ENCODE measurements at places on chromosomes 11 and 22. TPM values are rescaled to one million over a fixed set of nuclear protein-coding genes. Genes with fewer than 3 reads are reported as not detected.

- no peak overlapping the region for H3K4me3 ChIP-seq
- H3K27ac ChIP-seq, result no peak overlapping the region
- H3K4me1 ChIP-seq, result no peaks in the 10 kb centered on the region
- no peaks in the 10 kb centered on the region for H3K36me3 ChIP-seq
- no peak for DNase-seq
These were observed 49.1 kb downstream of the C11orf91 start for GRCh38 chr11:33651555-33651954.

DNA sequence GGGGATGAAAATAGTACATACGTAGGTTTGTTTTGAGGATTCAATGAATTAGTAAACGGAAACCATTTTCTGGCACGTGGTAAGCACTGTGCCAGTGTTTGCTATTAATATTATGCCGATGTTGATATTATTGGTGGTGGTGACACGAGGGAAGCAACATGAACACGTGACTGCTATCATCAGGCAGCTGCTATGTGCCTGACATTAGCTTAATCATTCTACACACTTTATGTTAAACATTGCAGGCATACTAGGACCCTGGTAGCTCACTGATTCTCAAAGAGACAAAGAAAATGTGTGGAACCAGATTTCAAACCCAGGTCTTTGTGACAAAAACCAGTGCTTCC, 656 bp downstream of the SRRD start:
- peak overlapping the region; percentile 99 for H3K4me3 ChIP-seq
- DNase-seq, result no peak
- peaks cover 25% of the 10 kb centered on the region for H3K36me3 ChIP-seq
- no peaks in the 10 kb centered on the region for H3K27me3 ChIP-seq
- peaks cover 60% of the 10 kb centered on the region for H3K4me1 ChIP-seq

GRCh38 chr11:100240025-100240539, 447.0 kb upstream of the ARHGAP42 start:
- no peak overlapping the region for H3K4me3 ChIP-seq
- H3K4me1 ChIP-seq, result no peaks in the 10 kb centered on the region
- no peaks in the 10 kb centered on the region for H3K27me3 ChIP-seq
- no peak overlapping the region for H3K27ac ChIP-seq
- no peak for DNase-seq
- no peaks in the 10 kb centered on the region for H3K36me3 ChIP-seq

GRCh38 chr22:30564761-30565119, 9.7 kb downstream of the GAL3ST1 start:
- H3K4me3 ChIP-seq, result no peak overlapping the region
- no peaks in the 10 kb centered on the region for H3K4me1 ChIP-seq
- DNase-seq, result no peak
- no peaks in the 10 kb centered on the region for H3K27me3 ChIP-seq

GRCh38 chr22:25112538-25113253, 87.0 kb upstream of the CRYBB3 start:
- no peaks in the 10 kb centered on the region for H3K27me3 ChIP-seq
- DNase-seq, result no peak
- peaks cover 36% of the 10 kb centered on the region for H3K4me1 ChIP-seq
- no peaks in the 10 kb centered on the region for H3K36me3 ChIP-seq
- H3K27ac ChIP-seq, result peak overlapping the region; percentile 34

GRCh38 chr22:45923835-45924234, 53.1 kb downstream of the WNT7B start:
- no peak overlapping the region for H3K4me3 ChIP-seq
- H3K4me1 ChIP-seq, result peaks cover 12% of the 10 kb centered on the region
- H3K27me3 ChIP-seq, result no peaks in the 10 kb centered on the region
- H3K27ac ChIP-seq, result no peak overlapping the region

DNA sequence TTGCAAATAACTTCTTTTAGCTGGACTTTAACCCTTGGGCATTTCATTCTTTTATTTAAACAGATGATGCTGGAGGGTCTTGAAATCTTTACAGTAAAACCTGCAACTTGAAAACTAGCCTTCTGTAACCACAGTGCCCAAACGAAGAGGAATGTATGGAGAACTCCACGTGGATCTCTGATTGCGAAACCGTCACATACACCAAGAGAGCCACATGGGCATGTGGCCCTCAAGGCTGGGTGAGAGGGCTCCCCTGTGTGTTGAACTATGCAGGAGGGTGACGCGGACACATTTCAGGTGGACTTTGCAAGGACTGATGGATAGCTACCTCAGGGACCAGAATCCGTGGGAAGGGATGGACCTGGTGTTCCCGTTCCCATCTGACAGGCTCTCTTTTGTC, 30.6 kb downstream of the FAM118A start:
- no peak overlapping the region for H3K4me3 ChIP-seq
- no peaks in the 10 kb centered on the region for H3K27me3 ChIP-seq
- H3K4me1 ChIP-seq, result peaks cover 22% of the 10 kb centered on the region
- peaks cover 34% of the 10 kb centered on the region for H3K36me3 ChIP-seq
- H3K27ac ChIP-seq, result no peak overlapping the region
- no peak for DNase-seq

- H3K4me3 ChIP-seq, result no peak overlapping the region
- no peak overlapping the region for H3K27ac ChIP-seq
- H3K27me3 ChIP-seq, result no peaks in the 10 kb centered on the region
- H3K36me3 ChIP-seq, result no peaks in the 10 kb centered on the region
- peaks cover 8% of the 10 kb centered on the region for H3K4me1 ChIP-seq
- no peak for DNase-seq
These were observed 235.9 kb upstream of the ARHGAP20 start for GRCh38 chr11:110948112-110948511.

DNA sequence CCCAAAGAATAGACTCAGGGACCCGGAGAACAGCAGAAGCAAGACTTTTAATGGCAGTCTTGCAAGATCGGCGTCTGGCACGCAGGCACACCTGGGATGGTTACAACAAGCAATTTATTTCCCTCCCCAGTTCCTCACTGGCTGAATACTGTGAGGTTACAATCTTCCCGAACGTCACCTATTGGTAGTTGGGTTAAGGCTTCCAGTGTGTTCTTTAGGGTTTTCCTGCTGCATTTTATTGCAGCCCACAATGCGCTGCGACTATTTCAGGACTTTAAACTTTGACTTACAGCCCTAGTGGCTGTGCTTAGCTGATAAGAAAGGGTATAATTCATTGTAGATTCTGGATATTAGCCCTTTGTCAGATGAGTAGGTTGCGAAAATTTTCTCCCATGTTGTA, 11.5 kb upstream of the TRIM68 start:
- H3K4me1 ChIP-seq, result no peaks in the 10 kb centered on the region
- no peak overlapping the region for H3K27ac ChIP-seq
- no peaks in the 10 kb centered on the region for H3K27me3 ChIP-seq

DNA sequence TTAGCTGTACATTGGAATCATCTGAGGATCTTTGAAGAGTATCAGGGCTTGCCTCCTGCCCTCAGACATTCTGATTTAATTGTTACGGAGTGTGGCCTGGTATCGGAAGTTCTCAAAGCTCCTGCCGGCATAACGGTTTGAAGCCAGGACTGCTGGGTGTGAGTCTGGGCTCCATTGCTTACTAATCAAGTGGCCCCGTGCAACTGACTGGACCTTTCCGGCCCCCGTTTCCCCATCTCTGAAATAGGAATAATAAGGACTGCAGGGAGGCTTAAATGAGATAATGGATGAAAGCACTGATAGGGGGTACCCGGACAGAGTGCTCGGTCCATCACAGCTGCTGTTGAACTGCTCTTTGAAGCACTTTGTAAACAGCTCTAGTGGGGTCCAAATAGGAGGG, 1.7 kb downstream of the PLEKHB1 start:
- H3K27me3 ChIP-seq, result no peaks in the 10 kb centered on the region

DNA sequence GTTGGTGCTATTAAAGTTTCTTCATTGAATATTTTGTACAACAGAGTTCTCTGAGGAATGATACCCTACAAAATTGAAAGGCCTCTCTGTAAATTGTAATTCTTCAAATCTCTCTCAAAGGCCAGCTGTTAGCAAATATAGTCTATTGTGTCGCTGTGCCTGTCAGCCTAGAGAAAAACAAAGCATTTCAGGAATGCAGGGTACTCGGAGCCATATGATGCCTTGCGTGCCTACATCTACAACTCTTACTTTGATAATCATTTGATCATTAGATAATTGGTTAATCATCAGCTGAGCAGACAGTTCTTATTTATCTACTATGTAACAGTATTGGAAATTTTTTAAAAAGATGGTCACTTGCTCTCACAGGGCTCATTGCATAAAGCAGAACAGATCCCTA, 67.3 kb downstream of the RNF169 start:
- H3K4me3 ChIP-seq, result no peak overlapping the region
- DNase-seq, result no peak
- H3K4me1 ChIP-seq, result no peaks in the 10 kb centered on the region
- no peak overlapping the region for H3K27ac ChIP-seq
- no peaks in the 10 kb centered on the region for H3K27me3 ChIP-seq

DNA sequence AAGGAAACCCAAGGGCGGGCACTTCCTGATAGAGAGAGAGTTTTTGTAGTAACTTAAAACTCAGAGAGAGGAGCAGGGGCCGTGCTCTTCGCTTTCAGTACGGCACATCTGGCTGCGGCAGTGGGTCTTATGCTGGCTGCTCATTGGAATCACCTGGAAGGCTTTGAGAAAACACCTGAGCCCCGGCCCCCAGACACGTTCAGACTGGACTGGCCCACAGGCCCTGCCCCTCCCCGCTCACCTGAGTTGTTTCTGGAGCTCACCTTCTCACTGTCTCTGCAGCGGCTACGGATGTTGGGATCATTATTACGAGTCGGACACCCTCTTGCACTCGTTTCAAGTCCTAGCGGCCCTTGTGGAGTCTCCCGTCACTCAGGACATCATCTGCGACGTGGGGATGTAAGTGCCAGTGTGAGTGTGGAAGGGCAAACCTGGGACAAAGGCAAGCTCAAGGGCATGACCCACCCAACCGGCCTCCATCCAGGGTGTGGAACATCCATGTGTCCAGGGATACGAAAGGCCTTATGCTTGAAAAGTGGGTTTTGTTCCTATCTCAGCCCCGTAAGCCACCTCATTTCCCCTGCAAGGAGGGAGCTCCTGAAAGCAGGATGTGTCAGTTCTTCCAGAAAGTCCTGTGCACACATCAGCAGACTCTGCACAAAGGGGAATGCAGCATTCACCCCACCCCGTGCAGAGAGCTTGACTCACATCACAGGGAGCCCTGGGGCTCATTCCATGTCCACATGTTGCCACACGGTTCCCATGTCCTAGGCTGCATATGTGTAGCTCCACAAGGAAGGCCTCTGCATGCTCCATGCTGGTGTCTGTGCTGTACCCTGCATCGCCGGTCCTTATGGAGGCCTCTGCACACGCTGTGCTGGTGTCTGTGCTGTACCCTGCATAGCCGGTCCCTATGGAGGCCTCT, 5.4 kb downstream of the NADSYN1 start:
- no peak for DNase-seq
- H3K27ac ChIP-seq, result no peak overlapping the region
- H3K36me3 ChIP-seq, result no peaks in the 10 kb centered on the region
- H3K4me1 ChIP-seq, result peaks cover 18% of the 10 kb centered on the region
- H3K4me3 ChIP-seq, result no peak overlapping the region

MRGPRX4 gene
- total RNA-seq, result not detected

NDUFS8 gene
- total RNA-seq, result 118 TPM

CCDC188 gene
- total RNA-seq, result not detected

NXPE4 gene
- not detected for total RNA-seq
